ENCODE measurements at places on chromosomes 7 and 10. TPM values are rescaled to one million over a fixed set of nuclear protein-coding genes. Genes with fewer than 3 reads are reported as not detected.

DNA sequence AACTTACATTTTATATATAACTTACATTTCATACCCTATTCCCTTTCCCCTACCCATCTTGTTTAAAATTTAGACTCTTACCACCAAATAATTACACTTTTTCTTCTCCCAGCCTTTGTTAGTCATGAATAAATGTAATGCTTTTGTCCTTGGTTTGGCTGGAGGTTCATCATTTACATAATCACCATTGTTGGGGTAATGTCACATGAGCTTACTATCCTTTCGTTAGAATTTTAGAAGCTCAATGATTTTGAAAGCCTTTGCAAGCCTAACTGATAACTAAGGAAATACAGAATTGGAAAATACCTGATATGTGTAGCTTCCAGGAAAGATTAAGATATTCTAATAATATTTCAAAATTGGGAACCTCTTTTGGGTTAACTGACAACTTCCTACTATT is 171.7 kb downstream of the PLXDC2 start:
- DNase-seq, result no peak

- DNase-seq, result no peak
Observed at GRCh38 chr7:25922296-25922695, 229.7 kb upstream of the NFE2L3 start.

DNA sequence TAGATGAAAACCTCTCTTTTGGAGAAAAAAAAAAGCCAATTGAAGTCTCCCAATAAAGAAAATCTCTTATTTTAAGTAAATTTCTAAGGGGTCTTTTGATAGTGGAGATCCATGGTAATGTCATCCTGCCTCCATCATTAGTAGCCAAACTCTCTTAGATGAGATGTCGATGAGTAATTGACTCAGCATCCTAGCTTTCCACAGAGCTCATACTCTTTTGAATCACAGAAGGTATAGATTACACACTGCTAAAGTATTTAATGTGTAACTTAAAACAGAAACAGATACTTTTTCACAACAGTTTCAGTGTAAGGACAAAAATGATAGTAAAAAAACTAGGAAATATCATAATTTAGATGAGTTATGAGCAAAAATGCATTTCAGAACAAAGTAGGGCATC is 19.4 kb downstream of the MAGI2 start:
- DNase-seq, result no peak

DNA sequence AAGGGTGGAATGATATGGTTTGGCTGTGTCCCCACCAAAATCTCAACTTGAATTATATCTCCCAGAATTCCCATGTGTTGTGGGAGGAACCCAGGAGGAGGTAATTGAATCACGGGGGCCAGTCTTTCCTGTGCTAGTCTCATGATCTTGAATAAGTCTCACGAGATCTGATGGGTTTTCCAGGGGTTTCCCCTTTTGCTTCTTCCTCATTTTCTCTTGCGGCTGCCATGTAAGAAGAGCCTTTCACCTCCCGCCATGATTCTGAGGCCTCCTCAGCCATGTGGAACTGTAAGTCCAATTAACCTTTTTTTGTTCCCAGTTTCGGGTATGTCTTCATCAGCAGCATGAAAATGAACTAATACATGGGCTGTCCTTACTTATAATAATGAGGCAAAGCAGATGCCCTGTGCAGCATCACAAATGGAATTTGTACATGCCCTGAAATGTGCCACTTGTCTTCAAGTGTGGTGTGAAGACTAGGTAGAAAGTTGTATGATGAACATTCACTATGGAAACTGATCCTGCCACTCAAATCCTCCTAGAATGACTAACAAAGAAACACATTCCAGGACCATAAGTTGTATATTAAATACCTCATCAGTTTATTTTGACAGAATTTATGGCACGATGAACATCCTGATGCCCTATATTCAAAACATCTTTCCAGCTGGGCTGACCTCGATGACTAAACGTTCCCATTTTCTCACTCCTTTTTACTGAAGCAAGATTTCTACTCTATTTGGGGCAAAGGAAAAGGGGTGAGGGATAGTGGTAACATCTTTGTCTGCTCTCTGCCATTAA is 122.8 kb upstream of the CTTNBP2 start:
- DNase-seq, result no peak

DNA sequence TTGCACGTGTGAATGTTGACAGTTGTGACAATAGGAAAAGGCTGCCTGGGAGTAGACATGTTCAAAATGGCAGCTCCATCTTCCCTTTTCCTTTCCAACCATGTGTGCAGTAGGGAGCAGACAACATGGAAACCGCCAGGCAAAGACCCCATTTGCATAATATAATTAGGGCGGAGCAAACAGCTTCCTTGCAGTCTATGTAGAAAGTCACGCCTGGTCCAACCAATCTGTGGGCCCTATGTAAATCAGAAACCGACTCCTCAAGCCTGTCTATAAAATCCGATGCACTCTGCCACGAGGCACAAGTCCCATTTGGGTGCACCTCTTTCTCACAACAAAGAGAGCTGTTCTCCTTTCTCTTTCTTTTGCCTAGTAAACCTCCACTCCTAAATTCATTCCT is 19.6 kb downstream of the NEBL start:
- DNase-seq, result no peak

DNA sequence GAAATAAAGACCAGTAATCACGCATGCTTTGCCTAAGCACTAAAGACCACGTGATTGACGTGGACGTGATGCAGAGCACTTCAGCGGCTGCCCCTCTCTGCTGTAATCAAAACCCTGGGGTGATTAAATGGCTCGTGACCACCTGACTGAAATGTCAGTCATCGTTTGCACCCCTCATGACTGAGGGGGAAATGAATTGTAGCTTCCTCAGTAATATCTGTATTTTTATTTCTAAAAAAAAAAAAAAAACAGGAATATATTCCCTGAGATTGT is 148.1 kb upstream of the RSU1 start:
- DNase-seq, result no peak

- DNase-seq, result peak; percentile 73
Observed at GRCh38 chr10:21078410-21079329, 181.6 kb upstream of the NEBL start.

Gene OPN1SW
- 1.2 TPM for polyA plus RNA-seq

Measured in renal pelvis (tissue), 12 donors.